ENCODE measurements at places on chromosomes 3 and 15. TPM values are rescaled to one million over a fixed set of nuclear protein-coding genes. Genes with fewer than 3 reads are reported as not detected.

DNA sequence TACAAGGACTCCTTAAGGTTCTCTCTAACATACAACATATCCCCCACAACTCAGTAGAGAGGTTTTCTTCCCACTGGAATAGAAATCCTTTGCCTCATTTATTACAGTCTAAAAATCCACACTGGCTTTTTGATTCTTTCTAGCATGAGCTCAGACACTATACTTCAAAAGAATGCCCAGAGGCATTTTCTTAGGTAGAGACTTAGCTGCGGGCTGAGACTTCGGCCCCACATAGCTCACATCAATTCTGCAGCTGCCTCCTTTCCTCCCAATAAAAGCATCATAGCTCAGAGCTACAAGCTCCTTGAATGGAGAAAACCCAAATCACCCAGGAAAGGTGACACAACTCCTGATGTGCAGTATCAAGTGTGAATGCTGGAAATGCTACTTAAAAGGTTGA lies 52.4 kb downstream of the AAGAB start:
- no peak for DNase-seq

DNA sequence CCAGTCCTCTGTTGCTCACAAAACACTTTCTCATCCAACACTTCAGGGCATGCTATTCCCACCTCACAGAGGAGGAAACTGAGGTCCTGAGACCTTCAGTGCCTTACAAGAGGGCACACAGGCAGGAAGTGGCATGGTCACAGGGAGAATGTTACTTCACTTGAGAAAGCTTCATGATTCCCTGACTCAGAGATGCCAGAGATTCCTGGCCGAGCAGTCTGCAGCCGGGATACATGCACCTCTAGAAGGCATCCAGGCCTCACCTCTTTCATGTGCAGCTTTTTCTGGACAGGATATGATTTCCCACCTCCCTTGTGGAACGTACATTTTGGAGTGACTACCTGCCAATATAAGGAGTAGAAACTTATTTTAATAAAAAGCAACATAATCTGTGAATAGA lies 2.8 kb upstream of the SST start:
- DNase-seq: no peak

Gene MESD
- 14.7 TPM for total RNA-seq

DNA sequence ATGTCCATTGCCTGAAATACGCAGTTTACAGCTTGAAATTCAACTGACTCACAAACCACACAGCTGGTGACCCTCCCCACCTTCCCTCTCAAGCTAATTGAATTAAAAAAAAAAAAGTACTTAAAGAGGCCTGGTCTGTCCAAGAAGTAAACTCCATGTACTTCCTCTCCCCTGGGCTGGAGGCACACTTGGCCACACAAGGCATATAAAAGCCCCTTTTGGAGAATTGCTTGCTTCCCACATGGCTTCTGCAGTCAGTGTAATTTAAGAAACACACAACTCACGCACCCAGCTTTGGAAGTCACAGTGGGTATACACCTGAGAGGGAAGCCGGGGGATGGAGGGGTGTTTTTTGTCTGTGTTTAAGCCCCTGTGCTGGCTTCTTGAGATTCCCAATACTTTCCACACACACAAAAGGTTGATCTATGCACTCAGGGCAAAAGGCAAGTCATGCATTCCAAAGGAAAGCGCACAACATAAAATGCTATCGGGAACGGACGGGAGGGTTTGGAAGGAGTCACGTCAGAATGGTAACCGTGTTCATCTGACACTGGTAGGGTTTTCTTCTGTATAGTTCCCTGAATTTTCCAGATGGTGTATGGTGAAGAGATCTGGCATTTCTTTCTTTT lies 106.6 kb upstream of the ALDH1A3 start:
- no peak for DNase-seq

DNA sequence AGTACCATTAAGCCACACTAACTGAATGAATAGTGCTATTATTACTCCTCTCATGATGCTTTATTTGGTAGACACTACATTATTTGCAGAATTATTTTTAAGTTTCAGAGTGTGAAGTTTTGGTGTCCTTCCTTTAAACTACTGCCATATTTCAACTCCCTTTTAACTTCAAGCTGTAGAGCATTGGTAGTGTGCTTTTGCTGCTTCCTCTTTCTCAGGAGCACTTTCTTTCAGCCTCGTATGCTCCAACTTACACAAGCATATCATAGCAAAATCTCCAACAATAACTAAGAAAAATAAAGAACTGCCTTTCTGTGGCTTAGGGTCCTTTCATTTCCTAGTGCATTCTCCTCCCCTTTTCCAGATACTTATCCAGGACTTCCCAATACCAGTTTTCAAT lies 476.4 kb upstream of the AGTR1 start:
- no peak for DNase-seq

Gene FRMD5
- 29.2 TPM for total RNA-seq

DNA sequence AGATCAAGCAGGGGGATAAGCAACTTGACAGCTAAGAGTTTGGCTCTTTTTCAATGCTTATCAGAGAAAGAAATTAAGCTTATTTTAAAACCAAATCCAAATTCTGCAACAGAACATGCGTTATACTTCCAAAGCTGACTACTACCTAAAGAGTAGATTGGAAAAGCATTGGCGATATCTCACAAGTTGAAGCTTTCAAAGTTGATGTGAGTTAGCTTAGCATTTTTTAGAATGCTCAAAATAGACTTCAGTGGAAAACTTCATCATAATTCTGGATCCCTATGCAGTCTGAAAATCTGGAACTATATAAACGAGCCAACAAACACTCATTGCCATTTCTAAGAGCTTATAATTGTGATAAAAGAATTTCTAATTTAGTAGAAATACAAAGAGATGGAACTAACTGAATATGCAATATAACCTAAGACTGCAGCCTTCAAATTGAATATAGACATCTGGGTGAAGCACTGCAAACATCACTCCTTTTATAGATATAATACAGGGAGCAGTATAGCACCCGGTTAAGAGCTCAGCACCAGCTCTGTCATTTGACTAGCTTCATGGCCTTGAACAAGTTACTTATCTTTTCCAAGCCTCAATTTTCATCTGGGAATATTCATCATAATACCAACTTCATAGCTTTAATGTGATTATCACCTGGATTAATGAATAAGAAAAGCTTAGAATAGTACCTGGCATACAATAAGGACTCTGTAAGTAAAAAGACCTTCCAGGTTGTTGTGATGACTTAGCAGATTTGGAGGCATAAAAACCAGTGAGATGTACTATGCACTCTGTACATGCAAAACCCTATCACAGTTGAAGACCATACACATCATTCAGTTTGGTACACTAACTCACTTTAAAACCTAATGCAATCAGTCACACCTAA lies 242.7 kb upstream of the TTC14 start:
- DNase-seq: no peak

- no peak for DNase-seq
Observed at GRCh38 chr3:180888992-180889560, 23.4 kb upstream of the FXR1 start.

Gene CCR9
- 0.16 TPM for total RNA-seq

Gene DAZL
- not detected for total RNA-seq

GRCh38 chr3:111923806-111924205 lies 55.0 kb upstream of the ABHD10 start:
- no peak for DNase-seq

- DNase-seq: no peak
Observed at GRCh38 chr3:100518983-100519382, 26.6 kb downstream of the TMEM45A start.

GRCh38 chr15:38028869-38029268 lies 94.4 kb downstream of the TMCO5A start:
- no peak for DNase-seq

DNA sequence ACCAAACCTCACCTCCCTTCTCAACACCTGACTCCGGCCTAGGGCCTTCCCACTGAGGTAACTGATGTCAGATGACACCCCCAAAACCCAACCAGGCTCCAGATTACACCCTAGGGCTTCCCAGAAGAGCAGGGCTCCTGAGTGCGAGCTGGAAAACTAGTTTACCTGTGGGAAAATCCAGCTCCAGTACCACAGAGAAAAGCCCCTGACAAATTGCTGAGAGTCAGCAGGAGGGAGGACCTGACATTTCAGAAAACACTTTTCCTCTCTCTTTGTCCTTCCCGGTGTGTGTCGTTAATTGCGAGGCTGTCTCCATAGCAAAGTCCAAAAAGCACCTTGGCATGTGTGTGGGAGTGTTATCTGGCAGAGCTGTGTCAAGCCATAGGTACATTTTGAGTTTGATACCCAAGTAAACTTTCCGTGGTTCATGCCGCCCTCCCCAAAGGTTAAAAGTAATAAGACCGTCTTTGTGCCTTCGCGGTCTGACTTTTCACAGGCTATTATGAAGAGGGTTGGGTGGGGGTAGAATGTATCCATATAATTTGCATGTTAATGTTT lies 79.8 kb upstream of the FNDC3B start:
- no peak for DNase-seq

Gene VGLL4
- total RNA-seq: 86.1 TPM

DNA sequence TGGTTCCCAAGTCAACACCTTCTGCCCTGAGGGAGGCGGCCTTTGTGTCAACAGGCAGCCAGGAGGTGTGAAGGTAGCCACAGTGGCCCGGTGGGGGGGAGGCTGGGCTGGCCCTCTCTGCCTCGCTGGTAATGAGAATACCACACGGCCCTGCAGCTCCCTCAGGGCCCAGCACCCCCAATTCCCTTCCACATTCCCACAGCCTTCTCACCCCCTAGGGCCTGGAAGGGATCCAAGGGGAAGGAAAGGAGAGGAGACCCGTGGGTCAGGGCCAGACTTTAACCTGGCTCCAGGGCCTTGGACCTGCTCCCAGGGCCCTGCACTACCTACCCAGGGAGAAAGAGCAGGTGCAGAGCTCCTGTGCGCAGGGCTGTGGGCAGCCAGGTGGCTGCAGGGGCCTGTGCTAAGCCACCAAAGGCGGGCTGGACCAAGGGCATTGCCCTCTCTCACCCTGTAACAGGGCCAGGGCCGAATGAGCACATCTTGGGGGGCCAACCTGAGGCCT lies 8.7 kb upstream of the MESP2 start:
- DNase-seq: no peak

Gene ANKRD34C
- not detected for total RNA-seq

GRCh38 chr3:31011380-31011779 lies 116.9 kb upstream of the GADL1 start:
- DNase-seq: no peak

Gene GNAT1
- not detected for total RNA-seq

DNA sequence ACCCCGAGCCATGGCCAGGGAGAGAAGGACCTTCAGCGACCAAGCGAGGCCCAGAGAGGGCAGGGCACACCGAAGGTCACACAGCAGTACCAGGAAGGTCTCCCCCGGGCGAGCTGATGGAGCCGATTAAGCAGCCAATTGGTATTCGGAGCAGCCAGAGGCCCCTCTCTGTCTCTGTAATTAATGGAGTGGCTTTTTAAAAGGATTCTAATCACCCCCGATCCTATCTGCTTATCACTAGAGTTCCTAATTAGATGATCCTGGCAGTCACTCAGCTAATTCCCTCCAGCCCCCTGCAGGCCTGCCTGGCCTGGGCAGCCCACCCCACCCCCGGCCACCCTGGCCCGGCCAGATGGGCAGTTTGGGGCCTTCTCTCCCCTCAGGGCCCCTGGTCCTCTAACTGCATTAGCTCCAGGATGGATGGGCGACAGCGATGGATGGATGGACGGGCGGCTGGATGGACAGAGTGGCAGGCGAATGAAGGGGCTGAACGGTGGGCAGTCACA lies 1.6 kb upstream of the DNAJB8 start:
- no peak for DNase-seq

Gene FANCD2OS
- total RNA-seq: not detected

Gene B3GALNT1
- total RNA-seq: 133 TPM

Gene ROPN1
- total RNA-seq: 0.16 TPM

Gene MME
- total RNA-seq: 7.2 TPM

Gene GOLGA8T
- total RNA-seq: 0.16 TPM

DNA sequence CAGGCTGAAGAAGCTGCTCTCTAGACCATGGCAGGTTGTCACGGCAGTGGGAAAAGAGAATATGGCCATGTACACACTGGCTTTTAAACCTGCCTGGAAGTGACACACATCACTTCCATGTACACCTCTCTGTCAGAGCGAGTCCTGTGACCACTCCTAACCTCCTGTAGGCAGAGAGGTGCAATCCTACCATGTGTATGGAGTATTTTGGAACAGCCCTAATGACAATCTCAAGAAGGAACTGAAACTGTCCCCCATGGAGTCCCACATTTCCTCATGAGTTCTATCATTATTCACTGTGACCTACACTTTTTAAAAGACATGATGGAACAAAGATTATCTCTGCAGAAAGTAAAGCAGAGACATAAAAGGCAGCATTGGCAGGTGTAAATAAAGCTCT lies 153.4 kb upstream of the PFN2 start:
- no peak for DNase-seq

DNA sequence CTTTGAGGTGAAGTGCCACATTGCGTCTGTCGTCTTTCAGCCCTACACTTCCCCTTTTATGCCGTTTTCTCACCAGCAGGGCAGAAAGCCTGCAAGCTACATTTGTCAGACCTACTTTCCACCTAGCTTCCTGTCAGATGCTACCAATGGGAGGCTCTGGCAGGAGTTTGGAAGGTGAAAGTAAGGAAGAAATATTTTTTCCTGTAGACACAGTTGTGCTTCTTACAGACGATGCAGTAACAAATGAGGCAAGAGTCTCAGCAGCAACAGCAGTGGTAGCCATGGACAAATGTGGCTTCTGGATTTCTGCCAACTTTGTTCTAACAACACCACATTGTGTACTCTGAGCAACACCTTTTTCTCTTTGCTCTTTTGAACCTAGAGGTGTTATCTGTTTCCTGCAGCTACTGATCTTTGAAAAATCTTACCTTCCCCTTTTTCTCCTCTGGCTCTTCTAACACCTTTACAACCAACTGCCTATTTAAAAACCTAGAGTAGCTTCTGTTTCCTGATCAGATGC lies 70.6 kb upstream of the STT3B start:
- no peak for DNase-seq

DNA sequence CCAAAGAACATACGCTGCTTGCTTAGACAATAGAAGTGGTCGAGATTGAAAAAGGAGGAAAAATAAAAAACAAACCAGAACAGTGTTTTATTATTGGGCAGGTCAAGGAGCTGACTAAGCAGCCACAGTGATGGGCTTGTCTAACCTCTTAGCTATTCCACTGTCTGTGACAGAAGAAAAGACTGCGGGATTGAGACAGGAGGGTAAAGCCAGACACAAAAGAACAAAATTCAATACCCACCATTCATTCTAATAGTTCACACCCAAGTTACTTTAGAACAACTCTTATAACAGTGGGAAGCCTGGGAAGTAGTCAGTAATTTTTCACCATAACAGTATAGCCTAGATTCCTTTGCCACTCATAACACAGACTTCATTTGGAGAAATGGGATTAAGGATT lies 435.4 kb downstream of the MFSD1 start:
- DNase-seq: no peak
